ENCODE measurements at places on chromosomes 3 and 15.

DNA sequence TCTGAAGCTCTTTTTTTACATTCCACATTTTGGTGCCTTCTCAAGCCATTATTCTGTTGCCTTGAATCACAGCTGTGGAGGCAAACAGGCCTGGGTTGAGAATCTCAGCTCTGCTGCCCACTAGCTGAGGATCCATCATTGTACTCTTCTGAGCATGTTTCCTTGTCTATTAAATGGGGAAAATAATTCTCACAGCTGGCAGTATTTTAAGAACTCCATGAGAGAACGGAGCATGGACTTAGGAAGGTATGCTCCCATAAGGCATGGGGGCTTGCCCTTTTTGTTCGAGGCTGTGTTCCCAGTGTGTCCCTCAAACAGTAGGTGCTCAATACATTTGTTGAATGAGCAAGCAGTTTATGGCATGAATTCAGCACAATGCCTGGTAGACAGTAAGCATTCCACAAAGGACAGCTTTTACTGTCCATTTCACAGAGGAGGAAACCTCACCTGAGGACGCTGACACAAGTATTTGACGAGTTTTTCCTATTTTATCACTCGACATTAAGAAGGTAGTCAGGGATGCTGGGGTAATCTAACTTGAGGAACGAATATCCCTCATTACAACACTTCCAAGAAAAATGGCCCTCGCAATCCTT, 2.1 kb upstream of the PTPRG start:
- DNase-seq = no peak

DNA sequence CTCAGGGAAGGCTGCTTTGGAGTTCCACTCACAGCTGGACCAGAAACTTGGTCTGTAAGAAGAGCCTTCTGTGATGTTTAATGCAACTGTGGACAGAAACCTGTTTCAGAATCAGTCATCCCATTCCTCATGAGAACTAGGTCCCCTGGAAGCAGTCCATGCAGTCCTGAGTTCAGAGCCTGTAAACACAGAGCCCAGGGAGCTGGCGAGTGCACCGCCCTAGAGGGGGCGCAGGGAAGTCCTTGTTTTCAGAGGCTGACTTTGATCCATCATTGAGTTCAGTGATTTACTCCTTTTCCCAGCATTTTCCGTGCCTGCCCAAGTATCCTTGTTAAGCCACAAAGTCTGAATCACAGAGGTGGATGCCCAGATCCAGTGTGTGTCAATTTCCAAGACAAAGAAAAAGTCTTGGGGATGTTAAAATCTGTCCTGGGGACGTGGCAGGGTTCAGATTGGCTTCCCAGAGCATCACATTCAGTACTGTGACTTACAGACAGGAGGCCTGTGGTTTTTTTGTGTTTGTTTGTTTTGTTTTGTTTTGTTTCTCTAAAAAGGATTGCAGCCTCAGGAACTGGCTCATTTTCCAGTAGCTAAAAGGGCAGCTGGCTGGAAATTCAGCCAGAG, 9.8 kb upstream of the TXNRD3 start:
- DNase-seq = no peak

DNA sequence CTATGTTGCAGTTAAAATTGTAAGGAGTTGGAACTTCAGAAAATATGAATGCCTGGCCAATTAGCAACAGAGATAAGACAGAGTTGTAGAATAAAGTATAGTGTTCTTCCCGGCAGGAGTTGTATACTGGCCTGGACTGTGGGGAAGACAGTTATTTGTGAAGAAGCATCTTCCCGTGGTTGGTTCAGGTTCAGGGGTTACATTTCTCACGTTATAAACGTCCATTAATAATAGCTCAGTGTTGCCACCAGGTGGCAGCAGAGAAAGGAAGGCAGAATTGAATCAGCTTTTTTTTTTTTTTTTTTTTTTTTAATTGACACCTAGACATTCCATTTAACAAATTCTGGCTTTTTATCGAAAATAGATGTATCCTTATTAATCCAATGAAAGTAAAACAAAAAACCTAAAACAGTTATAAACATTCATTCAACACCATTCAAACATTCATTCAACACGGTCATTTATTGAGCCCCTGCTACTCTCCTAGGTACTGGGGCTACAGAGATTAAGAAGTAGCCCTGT, 66.4 kb upstream of the NR2E3 start:
- no peak for DNase-seq

DNA sequence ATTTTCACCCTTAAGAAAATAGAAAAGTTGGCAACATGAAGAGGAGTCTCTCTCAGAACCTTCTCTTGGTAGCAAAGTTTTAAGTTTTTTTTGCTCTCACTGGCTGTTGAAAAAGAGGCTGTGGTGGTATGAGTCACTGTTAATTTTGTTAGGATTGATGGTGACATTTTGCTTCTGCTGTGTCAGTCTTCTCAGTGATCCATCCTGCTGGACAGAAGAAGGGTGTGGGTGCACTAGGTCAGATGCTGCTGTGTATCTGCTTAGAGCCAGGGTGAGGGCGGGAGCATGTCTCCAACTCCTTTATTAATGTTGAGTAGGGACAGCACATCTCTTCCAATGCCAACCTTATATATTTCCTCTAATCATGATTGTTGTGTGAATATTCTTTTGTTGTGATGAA, 369.5 kb downstream of the FEZF2 start:
- no peak for DNase-seq

GRCh38 chr3:138172625-138173024, 2.1 kb downstream of the DBR1 start:
- DNase-seq = no peak

GRCh38 chr3:126487151-126487771, 11.6 kb upstream of the ZXDC start:
- no peak for DNase-seq

- DNase-seq = no peak
Measured at GRCh38 chr3:30418443-30418842, 188.0 kb upstream of the TGFBR2 start.

GRCh38 chr15:100052716-100053473, 288.9 kb downstream of the ADAMTS17 start:
- no peak for DNase-seq

DNA sequence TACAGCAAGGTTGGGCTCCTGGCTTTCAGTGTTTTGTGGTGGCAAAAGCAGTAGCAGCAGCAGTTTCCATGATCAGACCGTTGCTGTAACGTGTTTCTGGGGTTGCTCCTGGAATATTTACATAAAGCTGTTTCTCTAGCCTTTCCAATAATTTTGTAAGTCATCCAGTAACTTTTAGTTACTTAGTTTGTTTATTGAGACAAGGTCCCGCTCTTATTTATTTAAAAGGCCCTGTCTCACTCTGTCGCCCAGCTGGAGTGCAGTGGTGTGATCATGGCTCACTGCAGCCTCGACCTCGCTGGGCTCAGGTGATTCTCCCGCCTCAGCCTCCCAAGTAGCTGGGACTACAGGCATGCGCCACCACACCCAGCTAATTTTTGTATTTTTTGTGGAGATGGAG, 8.8 kb upstream of the MYO5A start:
- no peak for DNase-seq

- no peak for DNase-seq
Measured at GRCh38 chr3:86104154-86104553, 886.8 kb downstream of the VGLL3 start.

- DNase-seq = no peak
Measured at GRCh38 chr15:77859491-77860060, 217.9 kb downstream of the TBC1D2B start.

GRCh38 chr15:68700455-68701123, 120.1 kb downstream of the ANP32A start:
- peak; percentile 44 for DNase-seq

- no peak for DNase-seq
Measured at GRCh38 chr3:112137781-112138180, 4.7 kb upstream of the GCSAM start.

DNA sequence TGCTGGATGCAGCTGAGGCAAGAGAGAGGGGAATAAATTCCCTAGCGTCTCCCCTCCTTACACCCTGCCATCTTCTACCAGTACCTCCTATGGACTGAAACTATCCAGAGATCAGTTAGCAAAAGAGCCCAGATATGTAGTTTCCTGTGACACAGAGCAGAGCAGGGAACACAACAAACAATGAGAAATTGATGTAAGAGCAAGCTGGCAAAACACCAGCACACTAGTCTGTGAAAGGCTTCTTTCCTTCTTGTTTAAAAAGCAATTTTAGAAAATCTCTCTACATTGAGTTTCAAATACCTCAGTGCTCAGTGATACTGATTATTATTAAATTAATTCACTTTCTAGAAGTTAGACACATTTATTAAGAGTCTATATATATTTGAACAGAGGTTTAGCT, 215.6 kb upstream of the AZI2 start:
- no peak for DNase-seq

GRCh38 chr3:108100906-108101660, 10.3 kb upstream of the CD47 start:
- DNase-seq = no peak

DNA sequence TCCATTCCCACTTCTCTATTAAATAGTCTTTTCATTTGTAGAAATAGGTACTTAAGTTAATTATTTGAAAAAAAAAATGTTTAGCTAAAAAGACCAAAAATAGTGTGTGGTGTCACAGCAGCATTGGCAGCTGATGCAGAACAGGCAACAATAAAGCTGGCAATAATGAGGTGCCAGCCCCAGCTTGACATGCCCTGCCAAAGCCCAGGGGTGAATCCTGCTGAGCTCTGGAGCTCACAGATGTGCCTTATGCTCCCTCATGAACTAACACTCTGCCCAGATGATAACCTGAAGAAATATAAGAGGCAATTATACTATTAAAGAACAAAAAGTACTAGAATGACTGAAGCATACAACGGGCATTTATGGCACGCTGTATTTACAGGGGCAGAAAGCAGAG, 63.8 kb downstream of the IGSF11 start:
- DNase-seq = no peak

DNA sequence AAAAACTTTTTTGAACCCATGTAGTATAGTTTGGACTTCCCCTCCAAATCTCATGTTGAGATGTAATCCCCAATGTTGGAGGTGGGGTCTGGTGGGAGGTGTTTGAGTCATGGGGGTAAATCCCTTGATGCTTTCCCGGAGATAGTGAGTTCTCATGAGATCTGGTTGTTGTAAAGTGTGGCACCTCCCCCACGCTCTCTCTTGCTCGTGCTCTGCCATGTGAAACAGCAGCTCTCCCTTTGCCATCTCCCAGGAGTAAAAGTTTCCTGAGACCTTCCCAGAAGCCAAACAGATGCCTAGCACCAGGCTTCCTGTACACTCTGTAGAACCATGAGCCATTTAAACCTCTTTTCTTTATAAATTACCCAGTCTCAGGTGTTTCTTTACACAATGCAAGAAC, 16.0 kb upstream of the RNU6-1 start:
- no peak for DNase-seq

- DNase-seq = no peak
Measured at GRCh38 chr3:138047596-138048158, 37.7 kb downstream of the CLDN18 start.

DNA sequence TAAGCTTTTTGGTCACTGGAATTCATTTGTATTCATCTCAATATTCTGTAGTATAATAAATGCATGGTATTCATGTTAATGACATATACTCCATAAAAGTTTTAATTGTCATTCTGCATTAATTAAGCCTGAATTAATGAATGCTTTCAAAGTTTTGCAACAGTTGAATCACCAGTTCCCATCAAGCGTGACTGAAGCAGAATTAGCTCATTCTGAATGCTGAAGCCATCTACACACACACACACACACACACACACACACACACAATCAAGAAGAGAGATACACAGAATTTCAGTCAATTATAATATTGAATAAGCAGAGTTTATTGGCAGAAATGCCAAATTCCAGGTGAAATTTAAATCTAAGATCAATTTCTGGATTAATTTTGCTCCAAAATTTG, 252.1 kb upstream of the KCNMB2 start:
- no peak for DNase-seq

- DNase-seq = no peak
Measured at GRCh38 chr3:122660297-122660974, 20.2 kb upstream of the PARP14 start.

DNA sequence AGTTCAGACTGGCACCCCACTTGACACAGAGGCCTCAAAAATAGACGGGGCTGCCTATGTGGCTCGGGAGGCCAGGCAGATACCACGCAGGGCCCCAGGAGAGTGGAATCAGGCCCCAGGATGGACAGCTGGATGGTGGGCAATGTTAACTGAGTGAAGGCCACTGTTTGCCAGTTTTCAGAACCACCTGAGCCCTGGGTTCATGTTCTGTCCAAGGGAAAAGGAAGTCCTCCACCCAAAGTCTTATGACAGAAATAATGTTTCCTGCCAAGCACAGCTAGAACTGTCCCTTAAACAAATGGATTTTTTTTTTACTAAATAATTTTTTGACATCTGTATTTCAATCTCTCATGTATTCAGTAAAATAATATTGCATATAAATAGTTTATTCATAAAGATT, 228.4 kb downstream of the KLF13 start:
- no peak for DNase-seq

DNA sequence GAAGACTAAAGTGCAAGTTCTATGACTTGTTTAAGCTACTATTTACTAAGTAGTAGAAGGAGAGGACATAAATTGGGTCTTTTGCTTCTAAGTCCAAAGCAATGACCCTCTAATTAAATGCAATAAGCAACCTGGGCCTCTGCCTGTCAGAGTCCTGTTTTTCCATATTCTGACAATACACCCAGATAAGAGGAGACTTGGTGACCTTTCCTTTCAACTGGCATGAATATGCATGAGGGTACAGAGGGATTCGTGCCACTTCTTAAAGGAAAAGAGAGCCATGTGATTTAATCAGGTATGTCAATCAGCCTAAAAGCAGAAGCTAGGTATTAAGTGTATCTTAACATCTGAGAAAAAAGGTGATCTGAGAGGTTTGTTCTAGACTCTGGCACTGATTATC, 50.7 kb upstream of the FGF7 start:
- DNase-seq = no peak

GRCh38 chr3:112138219-112138969, 5.3 kb upstream of the GCSAM start:
- DNase-seq = no peak

DNA sequence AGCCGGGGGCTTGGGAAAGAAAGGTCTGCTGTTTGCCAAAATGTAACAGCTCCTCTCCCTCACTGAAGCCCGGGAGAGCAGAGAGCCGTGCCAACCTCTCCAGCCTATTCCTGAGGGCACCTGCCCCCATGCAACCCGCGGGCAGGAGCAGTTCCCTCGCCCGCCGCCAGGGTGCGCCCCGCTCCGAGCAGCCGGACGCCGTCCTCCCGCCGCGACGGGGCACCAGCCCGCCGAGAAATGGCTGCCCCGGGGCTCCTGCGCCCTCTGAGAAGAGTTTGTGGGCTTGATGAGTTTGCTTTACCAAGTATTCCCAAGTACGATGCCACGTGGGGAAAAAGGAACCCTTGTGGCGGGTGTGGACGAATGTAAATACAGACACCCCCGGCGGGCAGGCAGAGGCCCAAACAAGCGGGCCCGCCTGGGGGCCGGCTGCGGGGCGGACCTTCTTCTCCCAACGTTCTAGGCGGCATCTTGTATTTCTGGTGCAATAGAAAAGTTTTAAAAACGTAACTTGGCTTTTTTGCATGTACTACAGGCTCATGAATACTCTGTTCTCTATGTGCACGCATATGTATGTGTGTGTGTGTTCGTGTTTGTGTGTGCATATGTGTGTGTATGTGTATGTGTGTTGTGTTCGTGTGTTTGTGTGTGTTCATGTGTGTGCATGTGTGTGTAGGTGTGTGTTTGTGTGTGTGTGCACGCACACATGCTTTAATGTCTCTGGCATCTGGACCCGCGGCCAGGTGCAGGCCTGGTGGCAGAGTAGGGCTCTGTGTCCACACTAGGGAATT, 162.9 kb downstream of the CHSY1 start:
- no peak for DNase-seq

GRCh38 chr3:156948402-156949210, 122.5 kb downstream of the LEKR1 start:
- DNase-seq = no peak

Measured in right renal pelvis (tissue), 4 donors.